Activated naive CD8-positive, alpha-beta T cell treated with anti-CD3 and anti-CD28 coated beads for 36 hours (primary cell): ENCODE measurements at places on chromosomes 3 and 15.

DNA sequence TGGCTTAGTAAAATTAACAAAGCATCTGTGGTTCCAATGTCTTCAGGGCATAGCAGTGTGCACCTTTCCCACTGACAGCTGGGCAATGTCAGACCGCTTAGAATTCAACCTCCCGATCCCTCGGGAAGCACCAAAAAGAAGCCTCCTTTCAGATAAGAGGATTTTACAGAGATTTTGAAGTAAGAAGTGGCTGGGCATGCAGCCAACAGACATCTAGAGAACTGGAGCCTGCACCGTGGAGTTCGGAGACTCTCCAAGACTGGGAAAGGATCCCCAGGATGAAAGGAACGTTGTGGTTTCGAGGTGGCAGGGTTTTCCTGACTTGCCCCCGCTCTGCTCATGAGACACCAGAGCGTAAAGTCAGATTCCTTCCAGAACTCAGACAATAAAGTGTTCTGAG, 5.3 kb downstream of the FAM174B start:
- DNase-seq = no peak

DNA sequence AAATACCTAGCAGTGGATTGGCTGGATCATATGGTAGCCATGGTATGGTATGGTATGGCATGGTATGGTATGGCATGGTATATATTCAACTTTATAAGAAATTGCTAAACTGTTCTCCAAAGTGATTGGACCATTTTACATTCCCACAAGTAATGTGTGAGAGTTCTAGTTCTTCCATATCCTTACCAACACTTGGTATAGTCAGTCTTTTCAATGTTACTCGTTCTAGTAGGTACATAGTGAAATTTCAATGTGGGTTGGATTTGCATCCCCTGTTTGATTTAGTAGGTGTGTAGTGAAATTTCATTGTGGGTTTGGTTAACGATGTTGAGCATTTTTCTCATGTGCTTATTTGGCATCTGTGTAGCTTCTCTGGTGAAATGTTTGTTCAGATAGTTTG, 154.3 kb downstream of the ITPR1 start:
- no peak for DNase-seq

DNA sequence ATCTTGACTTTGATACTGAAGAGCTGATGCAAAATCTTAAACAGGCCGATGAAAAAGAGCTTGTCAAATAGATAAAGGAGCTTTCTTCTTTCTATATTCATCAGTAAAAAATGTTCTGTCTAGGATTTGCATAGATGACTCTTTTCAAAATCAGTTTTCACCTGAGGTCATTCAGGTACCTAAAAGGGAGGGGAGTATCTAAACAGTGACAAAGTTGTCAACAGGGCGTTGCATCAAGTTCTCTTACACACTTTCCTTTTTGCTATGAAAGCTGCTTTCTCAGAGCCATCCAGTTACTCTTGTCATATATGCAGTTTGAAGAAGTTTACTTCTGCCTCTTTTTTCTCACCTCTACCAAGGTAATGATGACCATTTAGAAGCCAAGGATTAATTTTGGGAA, 60.0 kb downstream of the AKAP13 start:
- no peak for DNase-seq

- no peak for DNase-seq
These were observed 161.6 kb upstream of the LRRC3B start for GRCh38 chr3:26460985-26461384.

DNA sequence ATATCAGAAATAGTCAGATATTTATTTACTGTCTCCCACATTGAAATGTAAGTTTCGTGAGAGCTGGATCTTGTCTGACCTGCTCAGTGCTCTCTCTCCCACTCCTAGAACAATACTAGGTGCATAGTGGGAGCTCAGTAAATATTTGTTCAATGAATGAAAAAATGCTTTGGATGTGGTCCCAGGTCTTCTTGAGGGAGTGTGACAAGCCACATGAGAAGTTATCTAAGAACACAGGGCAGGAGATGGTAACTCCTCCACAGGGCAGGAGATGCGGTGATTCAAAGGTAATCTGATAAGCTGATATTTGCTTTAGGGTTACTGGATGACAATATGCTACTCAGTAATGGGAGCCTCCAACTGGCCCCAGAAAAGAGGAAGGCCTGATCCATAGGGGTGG, 25.8 kb upstream of the PLA2G4E start:
- DNase-seq = no peak

DNA sequence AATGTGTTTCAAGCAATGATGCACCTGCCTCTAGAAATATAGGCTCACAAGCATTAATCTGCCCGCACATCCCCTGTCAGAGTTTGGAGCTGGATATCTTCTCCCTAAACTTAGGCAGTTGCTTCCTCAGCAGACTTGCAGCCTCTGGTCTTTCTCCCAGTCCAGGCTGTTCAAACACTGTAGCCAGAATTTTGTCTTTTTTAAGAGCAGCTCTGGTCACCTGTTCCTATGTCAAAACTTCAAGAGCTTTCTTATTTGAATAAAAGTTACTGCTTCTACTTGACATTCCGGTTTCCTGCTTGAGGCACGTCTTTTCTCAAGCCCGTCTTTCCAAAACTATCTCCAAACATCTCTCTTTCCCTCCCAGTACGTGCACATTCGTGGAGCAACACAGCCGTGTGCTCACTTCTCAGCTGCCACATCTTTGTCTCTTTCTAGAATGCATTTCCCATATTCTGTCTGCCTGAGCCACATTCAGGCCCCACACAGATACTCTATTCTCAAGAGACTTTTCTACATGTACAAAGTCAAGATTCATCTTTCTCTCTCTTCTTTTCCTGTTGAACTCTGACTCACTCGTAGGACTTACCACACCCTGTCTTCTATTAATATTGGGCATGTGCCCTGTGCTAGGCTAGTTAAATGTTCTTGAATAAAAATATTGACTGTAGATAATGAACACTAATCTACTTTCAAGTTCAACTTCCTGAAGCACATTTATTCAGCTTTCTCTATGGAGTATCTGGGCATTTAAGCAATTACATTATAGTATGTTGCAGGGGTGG, 307.7 kb upstream of the SOX2 start:
- DNase-seq = no peak
